NCI-H2029 treated with DMSO at 0.1 percent for 48 hours (cell line): ENCODE measurements at places on chromosomes 3 and 15.

GRCh38 chr3:126313166-126313565 lies 44.0 kb downstream of the KLF15 start:
- DNase-seq = no peak

GRCh38 chr15:89799011-89799911 lies 15.4 kb downstream of the ANPEP start:
- DNase-seq = no peak

- no peak for DNase-seq
Measured at GRCh38 chr3:82636177-82636576, 874.7 kb upstream of the GBE1 start.

- DNase-seq = no peak
Measured at GRCh38 chr3:49606427-49606826, 52.1 kb downstream of the BSN start.

DNA sequence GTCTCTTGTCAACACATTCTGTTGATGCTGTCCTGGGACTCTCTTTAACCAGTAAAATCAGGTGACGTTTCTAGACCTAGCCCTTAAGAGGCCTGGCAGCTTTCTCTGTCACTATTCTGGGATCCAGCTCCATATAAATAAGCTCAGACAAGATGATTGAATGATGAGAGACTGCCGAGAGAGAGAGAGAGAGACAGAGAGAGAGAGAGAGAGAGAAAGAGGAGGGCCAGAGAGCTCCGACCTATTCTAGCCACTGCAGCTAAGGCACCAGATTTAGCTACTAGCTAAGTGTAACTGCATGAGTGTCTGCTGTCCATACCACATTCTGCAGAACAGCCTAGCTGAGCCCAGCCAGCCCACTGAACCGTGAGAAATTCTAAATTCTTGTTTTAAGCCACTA lies 36.1 kb upstream of the CTXND1 start:
- DNase-seq = no peak

DNA sequence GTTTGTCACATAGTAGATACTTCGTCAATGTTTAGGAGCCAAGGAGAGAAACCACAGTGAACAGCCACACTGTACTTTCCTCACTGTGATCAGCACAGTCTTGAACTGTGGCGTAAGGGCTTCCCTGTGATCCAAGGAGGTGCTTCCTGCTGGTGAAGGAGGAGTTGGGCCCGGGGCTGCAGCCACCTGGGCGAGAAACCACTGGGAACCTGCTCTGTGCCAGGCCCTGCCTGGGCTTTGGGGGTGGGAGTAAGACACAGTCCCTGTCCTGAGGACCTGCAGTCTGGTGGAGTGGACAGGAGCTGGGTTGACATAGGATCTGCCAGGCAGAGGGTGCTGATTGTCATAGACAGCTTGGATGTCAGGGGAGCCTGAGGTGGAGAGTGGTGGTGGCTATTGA lies 60.5 kb upstream of the MRPS22 start:
- no peak for DNase-seq

GRCh38 chr3:45034612-45035252 lies 8.6 kb downstream of the CLEC3B start:
- no peak for DNase-seq

GRCh38 chr3:63240381-63240902 lies 37.7 kb upstream of the SYNPR start:
- DNase-seq = no peak

- DNase-seq = no peak
Measured at GRCh38 chr15:43511012-43511885, 6.2 kb upstream of the MAP1A start.

DNA sequence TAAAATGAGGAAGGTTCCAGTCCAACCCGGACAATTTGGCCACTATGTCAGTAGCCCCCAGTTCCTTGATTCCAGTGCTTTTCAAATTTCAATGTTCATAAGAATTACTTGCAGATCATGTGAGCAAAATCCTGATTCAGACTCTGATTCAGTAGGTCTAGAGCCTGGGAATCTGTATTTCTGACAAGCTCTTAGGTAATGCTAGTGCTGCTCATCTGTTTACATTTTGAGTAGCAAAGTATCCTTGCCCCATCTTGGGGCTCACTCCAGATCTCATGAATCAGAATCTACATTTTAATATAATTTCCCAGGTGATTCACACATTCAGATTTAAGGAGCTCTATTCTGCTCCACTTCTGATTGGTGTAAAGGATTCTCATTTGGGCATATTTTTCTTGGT lies 142.0 kb downstream of the NAALADL2 start:
- DNase-seq = no peak

DNA sequence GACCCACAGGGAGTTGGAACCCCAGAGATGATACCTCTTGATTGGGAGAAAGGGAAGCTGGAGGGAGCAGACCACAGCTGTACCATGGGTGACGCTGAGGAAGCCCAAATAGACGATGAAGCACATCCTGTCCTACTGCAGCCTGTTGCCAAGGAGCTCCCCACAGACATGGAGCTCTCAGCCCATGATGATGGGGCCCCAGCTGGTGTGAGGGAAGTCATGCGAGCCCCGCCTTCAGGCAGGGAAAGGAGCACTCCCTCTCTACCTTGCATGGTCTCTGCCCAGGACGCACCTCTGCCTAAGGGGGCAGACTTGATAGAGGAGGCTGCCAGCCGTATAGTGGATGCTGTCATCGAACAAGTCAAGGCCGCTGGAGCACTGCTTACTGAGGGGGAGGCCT lies 201.1 kb downstream of the AKAP13 start:
- no peak for DNase-seq

- DNase-seq = peak; percentile 93
Measured at GRCh38 chr3:8307545-8308110, 194.0 kb upstream of the LMCD1 start.

GRCh38 chr3:183230826-183231225 lies 22.2 kb upstream of the B3GNT5 start:
- DNase-seq = no peak

GRCh38 chr3:98890965-98891910 lies 10.3 kb downstream of the DCBLD2 start:
- no peak for DNase-seq

DNA sequence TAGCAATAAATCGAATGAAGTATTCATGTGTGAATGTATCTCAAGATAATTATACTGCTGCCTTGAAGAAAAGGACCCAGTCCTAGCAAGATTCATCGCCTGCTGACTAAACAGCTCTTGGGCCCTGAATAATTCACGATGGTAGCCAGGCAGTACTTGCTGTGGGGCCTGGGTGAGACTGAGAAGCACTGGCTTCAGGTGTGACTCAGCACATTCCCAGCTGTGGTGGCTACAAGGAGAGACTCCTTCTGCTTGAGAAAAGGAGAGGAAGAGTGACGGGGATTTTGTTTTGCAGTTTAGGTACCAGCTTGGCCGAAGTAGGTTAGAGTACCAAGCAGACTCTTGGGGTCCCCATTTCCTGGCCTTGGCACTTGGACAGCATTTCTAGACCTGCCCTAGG lies 47.6 kb upstream of the CD200R1L start:
- DNase-seq = no peak

DNA sequence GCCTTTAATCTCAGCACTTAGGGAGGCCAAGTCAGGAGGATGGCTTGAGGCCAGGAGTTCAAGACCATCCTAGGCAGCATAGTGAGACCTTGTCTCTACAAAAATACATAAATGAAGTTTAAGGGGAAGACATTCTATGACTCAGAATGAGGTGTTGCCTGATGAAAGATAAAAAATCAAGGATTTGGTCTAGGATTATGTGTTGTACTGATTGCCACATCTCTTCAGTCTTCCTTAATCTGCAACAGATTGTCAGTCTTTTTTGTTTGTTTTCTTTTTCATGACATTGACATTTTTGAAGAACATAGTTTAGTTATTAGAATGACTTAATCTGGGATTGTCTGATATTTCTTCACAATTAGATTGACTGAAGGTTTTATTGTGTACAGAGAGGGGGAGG lies 26.3 kb upstream of the DPPA4 start:
- DNase-seq = no peak

GRCh38 chr3:100875239-100875638 lies 118.0 kb downstream of the ABI3BP start:
- no peak for DNase-seq

DNA sequence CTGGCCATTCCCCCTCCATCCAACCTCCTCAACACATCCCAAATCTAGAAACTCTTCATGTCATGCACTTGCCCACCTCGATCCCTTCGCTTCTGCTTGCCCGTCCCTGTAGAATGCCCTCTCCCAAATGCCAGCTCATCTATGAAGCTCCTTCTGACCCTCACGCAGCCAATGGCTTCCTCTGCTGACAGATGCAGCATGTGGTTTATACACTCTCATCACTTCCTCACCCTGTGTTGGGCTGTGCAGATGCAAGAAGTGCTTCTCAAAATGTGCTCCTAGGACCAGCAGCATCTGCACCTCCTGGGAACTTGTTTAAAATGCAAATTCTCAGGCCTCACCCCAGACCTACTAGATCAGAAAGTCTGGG lies 51.7 kb downstream of the SEMA5B start:
- DNase-seq = no peak

DNA sequence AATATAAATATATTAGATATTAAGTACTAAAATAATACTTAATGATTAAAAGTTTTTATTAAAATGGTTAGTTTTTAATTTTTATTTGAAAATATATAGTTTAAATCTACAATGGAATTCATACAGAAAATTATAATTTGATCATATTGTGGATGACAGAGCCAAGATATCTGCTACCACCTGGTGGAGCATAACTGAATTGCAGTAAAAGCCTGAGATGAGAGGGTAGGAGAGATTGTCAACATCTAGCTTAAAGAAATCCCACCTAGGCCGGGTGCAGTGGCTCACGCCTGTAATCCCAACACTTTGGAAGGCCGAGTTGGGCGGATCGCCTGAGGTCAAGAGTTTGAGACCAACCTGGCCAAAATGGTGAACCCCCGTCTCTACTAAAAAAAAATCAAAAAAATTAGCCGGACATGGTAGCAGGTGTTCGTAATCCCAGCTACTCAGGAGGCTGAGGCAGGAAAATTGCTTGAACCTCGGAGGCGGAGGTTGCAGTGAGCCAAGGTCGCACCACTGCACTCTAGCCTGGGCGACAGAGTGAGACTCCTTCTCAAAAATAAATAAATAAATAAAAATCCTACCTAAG lies 25.1 kb upstream of the CSTA start:
- no peak for DNase-seq

DNA sequence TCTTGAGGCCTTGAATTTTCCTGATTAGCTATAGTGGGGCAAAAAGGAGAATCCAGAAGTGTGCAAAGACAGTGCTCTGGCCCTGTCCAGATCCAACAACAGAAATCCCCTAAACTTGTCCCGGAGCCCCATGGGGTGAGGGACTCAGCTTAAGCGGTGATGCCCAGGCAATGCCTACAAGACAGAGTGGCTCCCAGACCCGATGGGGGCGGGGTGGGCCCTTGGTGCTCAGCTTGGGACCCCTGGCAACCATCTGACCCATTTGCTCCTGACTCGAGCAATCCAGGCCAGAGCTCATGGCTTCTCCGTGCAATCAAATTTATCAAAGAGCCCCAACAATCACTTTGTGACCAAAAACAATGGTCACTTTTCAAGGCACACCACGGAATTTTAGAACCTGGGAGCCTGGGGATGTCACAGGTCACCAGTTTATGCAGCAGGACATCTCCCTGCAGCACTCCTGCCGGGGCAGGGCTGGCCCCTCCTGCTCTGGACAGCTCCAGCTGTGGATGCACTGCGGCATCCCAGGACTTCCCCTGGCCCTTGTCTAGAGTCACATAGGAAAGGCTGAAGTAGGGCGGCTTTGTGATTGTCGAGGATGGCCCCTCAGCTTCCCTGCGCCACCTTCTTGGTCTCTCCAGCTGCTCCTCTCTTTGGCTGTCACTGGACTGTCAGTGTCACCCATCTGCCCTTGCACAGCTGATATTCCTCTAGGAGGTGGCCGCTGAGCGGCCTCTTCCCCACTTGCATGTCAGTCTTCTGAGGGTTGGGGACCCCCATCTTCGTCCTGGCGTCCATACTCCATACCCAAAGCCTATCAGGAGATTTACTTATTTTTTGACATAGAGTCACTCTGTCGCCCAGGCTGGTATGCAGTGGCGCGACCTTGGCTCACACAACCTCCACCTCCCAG lies 28.4 kb downstream of the RGMA start:
- DNase-seq = no peak
